ENCODE measurements at places on chromosomes 1 and 21.

DNA sequence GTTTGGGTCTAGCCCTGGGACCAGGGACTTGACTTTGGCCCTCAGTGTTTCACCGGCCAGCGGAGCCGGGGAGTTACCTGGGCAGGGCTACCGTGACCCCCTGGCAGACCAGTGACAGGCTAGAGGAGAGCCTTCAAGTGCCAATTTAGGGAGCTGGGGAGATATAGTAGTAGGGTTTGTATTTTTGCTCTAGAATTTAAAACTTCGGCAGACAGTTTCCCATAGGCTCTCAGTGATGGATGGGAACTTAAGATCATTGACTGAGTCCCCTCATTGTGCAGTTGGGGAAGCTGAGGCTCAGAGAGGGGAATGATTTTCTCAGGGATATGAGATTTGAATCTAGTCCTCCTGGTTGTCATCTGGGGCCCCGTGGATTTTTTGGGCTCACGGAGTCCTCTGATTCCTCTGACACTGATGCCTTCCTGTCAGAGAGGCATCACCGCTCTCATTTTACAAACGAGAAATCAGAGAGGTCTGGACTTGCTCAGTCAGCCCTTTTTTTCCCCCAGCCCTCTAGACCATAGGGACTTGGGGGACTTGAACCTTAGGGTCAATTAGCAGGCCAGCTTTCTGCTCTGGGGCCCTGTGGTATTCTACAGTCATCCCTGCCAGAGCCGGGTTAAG is 58.3 kb upstream of the ACOT11 start:
- no peak for DNase-seq

DNA sequence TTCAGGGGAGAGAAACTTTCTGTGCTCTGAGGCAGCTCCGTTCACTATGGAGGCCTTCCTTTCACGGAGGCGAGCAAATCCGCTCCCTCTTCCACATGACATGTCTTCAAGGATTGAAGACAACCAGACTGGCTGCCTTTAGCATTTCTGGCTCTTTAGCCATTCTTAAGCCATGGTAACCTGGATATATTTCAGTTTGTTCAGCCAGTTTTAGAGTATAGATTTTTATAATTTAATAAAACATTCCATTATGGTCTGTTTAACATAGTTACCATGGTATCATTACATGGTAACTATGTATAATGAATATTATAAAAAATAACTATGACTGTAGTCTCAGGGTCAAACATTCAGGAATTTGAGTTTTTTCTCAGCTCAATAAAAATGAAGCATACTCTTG is 54.2 kb upstream of the NFIA start:
- DNase-seq, result no peak

GRCh38 chr1:167800251-167800650 is 78.5 kb downstream of the MPZL1 start:
- DNase-seq, result no peak

DNA sequence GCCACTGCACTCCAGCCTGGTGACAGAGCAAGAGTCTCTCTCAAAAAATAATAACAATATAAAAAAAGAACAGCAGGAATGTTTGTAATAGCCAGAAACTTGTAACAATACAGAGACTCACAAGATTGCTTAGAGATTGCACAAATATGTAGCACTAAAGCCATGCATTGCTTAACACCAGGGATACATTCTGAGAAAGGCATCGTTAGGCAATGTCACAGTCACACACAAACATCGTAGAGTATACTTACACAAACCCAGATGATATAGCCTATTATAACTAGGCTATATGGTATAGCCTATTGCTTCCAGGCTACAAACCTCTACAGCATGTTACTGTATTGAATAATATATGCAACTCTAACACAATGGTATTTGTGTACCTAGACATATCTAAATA is 45.3 kb downstream of the GPATCH2 start:
- DNase-seq, result peak; percentile 30

DNA sequence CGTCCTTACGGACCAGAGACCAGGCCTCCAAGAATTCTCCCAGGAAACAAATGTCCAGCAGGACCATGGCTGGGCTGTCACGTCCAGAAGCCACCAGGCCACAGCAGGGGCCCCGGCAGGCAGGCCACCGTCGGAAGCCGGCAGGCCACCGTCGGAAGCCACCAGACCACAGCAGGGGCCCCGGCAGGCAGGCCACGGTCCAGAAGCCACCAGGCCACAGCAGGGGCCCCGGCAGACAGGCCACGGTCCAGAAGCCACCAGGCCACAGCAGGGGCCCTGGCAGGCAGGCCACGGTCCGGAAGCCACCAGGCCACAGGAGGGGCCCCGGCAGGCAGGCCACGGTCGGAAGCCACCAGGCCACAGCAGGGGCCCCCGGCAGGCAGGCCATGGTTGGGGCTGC is 67.0 kb upstream of the PDE9A start:
- no peak for DNase-seq

DNA sequence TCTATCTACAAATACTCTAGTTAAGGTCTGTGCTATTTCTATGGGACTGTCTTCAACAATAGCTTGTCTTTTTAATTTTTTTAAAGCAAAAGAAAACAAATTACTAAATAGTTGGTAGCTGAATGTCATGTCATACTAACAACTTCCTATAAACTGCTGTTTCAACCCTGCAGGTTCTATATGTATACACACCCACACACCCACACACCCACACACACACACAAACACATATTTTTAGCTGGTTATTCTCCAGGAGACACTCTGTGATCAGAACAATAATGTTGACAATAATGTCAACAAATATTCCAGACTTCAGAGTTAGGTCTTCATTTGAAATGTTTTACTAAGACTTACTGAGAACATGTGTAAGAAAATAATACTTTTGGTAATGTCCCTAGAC is 66.7 kb downstream of the AK5 start:
- DNase-seq, result no peak

DNA sequence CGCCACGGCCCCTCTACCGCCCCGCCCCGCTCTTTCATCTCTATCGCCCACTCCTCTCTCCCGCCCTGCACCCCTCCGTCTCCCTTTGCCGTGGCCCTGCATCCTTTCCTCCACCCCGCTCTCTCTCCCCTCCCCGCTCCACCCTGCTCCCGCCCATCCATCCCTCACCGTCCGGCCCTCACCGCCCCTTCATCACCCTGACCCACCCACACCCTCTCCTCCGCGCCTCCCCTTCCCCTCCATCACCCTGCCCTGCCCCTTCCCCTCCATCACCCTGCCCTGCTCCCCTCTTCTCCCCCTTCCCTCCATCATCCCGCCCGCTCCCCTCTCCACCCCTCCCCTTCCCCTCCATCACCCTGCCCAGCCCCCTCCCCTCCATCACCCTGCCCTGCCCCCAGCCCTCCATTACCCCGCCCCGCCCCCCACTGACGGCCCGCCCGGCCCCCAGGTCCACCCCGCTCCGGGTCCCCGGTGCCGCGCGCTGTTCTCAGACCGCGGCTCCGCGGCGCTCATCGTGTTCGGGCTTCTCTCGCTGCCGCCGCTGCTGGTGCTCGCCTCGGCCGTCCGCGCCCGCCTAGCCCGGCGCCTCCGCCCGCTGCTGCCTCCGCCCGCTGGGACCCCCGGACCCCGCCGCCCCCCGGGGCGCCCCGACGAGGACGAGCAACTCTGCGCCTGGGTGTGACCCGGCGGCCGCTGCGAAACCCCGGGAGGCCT is 6.2 kb upstream of the ANKRD65 start:
- no peak for DNase-seq

GRCh38 chr1:177645491-177646190 is 324.2 kb downstream of the SEC16B start:
- DNase-seq, result no peak

GRCh38 chr1:230219174-230220067 is 152.4 kb downstream of the GALNT2 start:
- DNase-seq, result no peak

- DNase-seq, result no peak
These were observed 35.1 kb downstream of the FGGY start for GRCh38 chr1:59331686-59332620.

DNA sequence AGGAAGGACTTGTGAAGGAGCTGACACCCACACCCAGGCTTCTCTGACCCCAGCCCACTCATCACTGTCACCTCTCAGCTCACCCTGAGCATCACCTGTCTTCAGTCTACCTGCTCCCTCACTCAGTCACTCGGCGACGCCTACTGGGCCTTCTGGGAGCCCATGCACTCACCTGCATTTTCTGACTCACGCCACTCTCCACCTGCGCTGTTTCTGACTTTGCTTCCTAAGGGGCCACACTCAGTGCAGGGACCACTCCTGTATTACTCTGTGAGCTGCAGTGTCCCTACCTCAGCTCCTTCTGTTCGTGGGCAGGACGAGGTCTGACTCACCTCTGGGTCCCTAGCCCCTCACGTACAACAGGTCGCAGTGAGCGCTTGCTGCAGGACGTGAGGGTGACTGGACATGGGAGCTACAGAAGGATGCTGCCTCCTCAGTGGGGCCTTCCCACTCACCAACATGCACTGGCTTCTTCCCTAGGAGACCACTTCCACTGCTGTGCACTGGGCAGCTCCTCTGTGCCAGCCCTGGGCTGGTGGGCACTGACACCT is 102.3 kb downstream of the GLIS1 start:
- DNase-seq, result no peak

- no peak for DNase-seq
These were observed 173.3 kb upstream of the EDN2 start for GRCh38 chr1:41657679-41658295.

DNA sequence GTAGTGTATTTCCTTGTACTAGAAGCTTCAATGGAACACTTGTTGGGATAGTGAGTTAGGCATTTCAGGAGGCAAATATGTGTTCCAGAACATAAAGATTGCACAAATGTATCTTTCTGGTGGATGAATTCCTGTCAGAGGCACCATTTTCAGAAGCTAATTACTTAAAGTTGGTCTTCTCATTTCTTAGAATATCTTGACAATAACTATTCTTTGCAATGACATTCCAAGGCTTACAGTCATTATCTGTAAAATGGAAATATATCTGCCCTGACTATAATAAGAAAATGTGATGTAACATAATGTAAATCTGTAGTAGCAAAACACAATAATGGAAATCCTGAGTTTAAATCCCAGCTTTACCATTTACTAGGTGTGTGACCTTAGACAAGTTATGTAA is 2.7 kb downstream of the VCAM1 start:
- DNase-seq, result no peak

- peak; percentile 75 for DNase-seq
These were observed 23.9 kb upstream of the KCTD3 start for GRCh38 chr1:215543191-215543606.

GRCh38 chr1:62391369-62391971 is 45.4 kb upstream of the USP1 start:
- no peak for DNase-seq

GRCh38 chr1:162252214-162252613 is 124.4 kb downstream of the SPATA46 start:
- DNase-seq, result peak; percentile 23

DNA sequence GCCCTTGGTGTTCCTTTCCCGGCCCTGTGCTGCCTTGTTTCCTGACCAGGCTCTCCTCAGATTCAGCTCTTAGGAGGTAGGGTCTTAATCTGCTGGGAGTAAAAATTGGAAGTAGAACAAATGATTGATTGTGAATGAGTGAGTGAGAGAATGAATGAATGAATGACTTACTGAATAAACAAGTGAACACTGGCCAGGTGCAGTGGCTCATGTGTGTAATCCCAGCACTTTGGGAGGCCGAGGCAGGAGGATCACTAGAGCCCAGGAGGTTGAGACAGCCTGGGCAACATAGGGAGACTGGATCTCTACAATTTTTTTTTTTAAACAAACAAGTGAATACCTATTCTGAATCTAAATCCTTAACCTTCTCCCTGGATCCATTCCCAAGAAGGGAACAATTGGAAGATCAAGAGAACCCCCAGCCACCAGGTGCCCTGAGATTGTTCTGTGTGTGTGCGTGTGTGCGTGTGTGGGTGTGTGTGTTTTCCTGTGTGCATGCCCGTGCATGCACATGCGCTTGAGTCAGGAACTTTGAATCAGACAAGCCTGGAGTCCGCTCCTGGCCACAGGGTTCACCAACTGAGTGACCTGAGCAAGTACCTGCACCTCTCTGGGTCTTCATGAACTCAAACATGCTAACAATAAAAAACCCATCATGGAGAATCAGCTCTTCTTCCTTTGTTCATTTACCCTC is 24.3 kb upstream of the CITED4 start:
- no peak for DNase-seq

DNA sequence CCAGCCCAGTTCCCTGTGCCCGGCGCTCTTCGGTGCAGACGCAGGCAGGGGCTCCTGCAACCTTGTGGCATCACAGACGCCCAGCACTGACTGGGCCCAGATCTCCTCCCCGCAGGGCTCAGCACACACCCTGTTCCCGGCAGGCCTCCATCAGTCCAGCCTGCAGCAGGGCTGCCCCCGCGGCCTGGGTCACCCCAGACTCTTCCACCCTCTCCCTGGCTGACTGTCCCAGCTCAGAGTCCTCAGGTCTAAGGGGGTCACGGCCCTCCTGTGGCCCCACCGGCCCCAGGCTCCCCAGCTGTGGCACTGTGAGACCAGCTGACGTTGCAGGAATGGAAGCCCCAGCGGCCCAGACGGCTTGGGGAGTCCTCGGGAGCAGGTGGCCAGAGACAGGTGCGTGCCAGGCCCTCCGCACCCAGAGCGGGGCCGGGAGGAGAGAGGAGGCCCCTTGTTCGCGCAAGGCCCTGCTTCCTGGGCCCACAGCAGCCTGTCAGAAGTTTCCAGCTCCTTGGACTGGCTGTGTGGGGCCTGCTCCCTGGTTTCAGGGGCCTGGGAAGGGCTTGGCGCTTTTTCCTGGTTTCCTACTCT is 4.2 kb downstream of the B3GALT6 start:
- no peak for DNase-seq

- no peak for DNase-seq
These were observed 143.2 kb upstream of the BACE2 start for GRCh38 chr21:41024746-41025254.

DNA sequence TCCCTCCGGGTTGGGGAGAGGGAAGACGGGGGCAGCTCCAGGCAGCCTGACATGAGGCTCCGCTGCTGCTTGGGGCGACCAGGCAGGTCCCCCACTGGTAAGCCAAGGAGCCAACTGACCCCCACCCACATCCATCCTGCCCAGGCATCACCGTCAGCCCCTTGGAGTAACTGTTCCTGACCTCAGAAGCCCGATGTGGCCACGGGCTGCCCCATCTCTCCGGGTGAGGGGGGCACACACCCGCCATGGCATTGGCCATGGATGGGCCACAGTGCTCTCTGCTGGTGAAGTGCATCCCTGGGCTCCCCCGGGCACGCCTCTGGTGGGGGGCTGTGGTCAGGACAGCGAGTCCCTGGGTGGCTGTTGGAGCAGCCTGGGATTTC is 100.0 kb downstream of the CRYAA start:
- no peak for DNase-seq

GRCh38 chr1:202029171-202029665 is 18.8 kb downstream of the ELF3 start:
- DNase-seq, result peak; percentile 76

DNA sequence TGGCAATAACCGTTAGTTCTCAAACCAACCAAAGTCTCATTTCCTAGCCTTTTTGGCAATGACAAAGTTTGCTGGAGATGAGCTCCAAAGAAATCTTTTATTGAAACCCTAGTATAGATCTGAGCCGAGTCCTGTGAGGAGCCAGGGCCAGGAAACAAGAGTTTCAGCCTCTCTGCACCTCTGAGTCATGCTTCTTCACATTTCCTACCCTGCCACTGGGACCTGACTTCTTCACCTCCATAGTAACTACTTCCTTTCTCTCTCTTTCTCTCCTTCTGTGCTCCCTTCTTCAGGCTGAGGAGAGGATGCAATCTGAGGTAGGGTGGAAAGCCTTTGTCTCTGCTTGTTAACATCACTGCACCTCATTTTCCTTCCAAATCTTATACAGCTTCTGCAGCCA is 38.7 kb upstream of the IPO9 start:
- DNase-seq, result peak; percentile 81

Measured in choroid plexus epithelial cell (primary cell).